Stimulated activated CD8-positive, alpha-beta memory T cell treated with anti-CD3 and anti-CD28 coated beads, Interleukin-12 subunit alpha, Interleukin-12 subunit beta, amount 100 ng/mL, for 1 hour (primary cell): ENCODE measurements at places on chromosomes 1 and 21.

GRCh38 chr1:46130606-46131005 is 1.8 kb downstream of the PIK3R3 start:
- no peak for DNase-seq

DNA sequence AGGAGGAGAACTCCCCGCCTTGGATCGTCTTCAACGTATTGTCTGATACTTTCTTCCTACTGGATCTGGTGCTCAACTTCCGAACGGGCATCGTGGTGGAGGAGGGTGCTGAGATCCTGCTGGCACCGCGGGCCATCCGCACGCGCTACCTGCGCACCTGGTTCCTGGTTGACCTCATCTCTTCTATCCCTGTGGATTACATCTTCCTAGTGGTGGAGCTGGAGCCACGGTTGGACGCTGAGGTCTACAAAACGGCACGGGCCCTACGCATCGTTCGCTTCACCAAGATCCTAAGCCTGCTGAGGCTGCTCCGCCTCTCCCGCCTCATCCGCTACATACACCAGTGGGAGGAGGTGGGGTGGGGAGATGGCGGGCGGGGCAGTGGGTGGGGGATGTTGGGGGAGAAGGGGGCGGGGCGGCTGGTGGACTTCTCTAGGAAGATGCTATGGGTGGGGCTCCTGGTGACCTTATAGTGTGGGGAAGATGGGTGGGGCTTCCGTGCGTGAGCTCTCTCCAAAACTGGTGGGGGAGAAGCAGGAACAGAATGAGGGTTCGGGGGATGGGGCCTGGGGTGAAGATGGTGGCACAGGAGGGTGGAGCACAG is 5.3 kb downstream of the HCN3 start:
- DNase-seq = no peak

GRCh38 chr1:164064501-164064900 is 494.5 kb upstream of the PBX1 start:
- no peak for DNase-seq

GRCh38 chr1:182122256-182122912 is 60.9 kb upstream of the ZNF648 start:
- DNase-seq = no peak
